Calu3 (cell line): ENCODE measurements at places on chromosomes 4 and X. TPM values are rescaled to one million over a fixed set of nuclear protein-coding genes. Genes with fewer than 3 reads are reported as not detected.

DNA sequence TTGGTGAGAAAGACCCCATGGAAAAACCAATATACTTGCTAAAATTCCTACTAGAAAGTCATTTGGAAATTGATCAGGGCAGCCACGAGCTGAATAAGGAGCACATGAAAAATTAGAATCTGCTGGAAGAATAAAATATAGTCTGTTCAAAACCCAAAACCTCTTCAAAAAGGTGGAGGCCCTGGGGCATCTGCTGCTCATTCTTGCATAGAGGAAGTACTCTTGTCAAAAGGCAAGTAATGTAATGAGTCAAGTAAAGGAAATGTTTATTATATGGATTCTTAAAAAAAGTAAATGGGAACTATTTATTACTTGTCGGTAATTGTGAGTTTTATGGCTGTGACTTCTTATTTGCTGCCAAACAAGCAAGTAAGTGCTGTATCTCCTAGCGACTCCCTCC is 109.5 kb downstream of the GK start:
- H3K27ac ChIP-seq: no peak overlapping the region
- no peaks in the 10 kb centered on the region for H3K27me3 ChIP-seq
- H3K4me3 ChIP-seq: no peak overlapping the region
- H3K36me3 ChIP-seq: no peaks in the 10 kb centered on the region

RAB33A gene
- total RNA-seq: not detected in 2 replicates

DNA sequence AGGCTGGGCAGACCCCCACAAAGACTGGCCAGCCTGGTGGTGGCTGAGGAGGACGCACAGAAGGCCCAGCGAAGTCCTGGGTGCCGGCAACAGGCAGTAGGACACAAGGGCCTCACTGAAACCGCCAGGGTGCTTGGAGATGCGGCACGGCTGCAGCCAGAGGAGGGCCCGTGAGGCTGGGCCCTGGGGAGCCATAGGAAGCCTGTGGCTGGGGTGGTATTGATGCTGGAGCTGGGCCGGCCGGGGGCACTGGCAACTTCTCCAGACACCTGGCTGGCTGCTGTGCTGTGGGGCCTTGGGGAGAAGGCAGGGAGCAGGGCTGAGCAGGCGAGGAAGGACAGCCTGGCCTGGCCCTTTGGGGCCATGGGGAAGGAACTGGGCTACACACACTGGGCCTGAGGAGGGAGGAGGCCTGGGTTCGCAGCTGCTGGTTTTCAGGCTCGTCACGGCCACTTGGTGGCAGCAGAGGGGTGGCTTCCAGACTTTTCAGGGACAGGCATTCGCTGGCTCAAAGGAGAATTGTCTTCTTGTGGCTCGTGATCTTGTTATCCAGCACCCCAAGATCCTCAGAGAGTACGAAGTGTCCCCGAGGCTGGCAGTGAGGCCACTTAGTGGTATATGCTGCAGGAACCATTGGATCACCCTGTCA is 37.2 kb downstream of the ATP2B3 start:
- H3K4me1 ChIP-seq: no peaks in the 10 kb centered on the region
- H3K27me3 ChIP-seq: peaks cover 98% of the 10 kb centered on the region

GRCh38 chr4:136390824-136391223 is 1141.5 kb downstream of the PCDH18 start:
- H3K4me3 ChIP-seq: no peak overlapping the region
- DNase-seq: no peak
- H3K27me3 ChIP-seq: no peaks in the 10 kb centered on the region
- H3K36me3 ChIP-seq: no peaks in the 10 kb centered on the region
- no peaks in the 10 kb centered on the region for H3K4me1 ChIP-seq
- H3K27ac ChIP-seq: no peak overlapping the region

- H3K27ac ChIP-seq: no peak overlapping the region
- H3K36me3 ChIP-seq: no peaks in the 10 kb centered on the region
- no peaks in the 10 kb centered on the region for H3K4me1 ChIP-seq
- H3K27me3 ChIP-seq: no peaks in the 10 kb centered on the region
Measured at GRCh38 chr4:25351777-25352416, 25.2 kb upstream of the ANAPC4 start.

PAQR3 gene
- 11.4 and 14.1 TPM in 2 replicates for total RNA-seq

XPNPEP2 gene
- total RNA-seq: not detected in 2 replicates

DNA sequence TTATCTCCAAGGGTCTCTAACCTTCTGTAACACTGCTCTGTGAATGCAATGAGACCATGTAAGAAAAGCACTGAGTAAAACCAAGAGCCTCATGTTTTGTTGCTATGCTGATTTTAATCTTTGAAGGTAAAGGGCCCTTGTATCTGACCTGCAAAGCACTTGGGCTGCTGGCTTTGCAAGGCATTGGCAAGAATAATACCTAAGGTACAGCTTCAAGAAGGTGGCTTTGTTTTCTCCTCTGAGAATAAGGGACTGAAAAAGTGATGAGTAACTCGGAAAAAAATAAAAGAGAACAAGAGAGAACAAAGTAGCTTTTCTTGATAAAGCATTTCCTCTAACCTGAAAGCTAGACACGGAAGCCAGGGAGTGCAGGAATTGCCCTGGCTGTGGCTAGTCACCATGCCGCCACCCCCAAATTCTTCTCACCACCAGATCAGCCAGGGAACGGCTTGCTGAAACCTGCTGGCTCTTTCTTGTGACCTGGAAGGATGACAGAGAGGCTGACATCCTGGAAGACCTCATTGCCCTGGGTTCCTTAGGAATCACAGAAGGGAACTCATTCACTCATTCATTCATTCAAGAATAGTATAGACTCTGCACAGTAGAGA is 41.8 kb upstream of the HS3ST1 start:
- peaks cover 20% of the 10 kb centered on the region for H3K36me3 ChIP-seq
- H3K27ac ChIP-seq: peak overlapping the region; percentile 80
- peaks cover 60% of the 10 kb centered on the region for H3K4me1 ChIP-seq
- DNase-seq: peak; percentile 58

GRCh38 chrX:72492499-72492898 is 80.1 kb downstream of the HDAC8 start:
- no peaks in the 10 kb centered on the region for H3K27me3 ChIP-seq
- DNase-seq: no peak
- H3K4me3 ChIP-seq: no peak overlapping the region

DNA sequence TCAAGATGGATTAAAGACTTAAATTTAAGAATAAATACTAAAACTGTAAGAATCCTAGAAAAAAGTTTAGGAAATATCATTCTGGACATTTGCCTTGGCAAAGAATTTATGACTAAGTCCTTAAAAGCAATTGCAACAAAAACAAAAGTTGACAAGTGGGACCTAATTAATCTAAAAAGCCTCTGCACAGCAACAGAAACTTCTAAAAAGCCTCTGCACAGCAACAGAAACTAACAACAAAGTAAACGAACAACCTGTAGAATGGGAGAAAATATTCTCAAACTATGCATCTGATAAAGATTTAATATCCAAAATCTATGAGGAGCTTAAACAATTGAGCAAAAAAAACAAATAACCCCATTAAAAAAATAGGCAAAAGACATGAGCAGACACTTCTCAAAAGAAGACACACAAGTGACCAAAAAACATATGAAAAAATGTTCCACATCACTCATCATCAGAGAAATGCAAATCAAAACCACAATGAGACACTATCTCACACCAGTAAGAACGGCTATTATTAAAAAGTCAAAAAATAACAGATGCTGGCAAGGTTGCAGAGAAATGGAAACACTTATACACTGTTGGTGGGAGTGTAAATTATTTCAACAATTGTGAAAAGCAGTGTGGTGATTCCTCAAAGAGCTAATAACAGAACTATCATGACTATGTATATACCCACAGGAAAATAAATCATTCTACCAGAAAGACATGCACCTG is 5.5 kb upstream of the OPRPN start:
- H3K27ac ChIP-seq: no peak overlapping the region
- H3K36me3 ChIP-seq: no peaks in the 10 kb centered on the region
- no peak for DNase-seq
- H3K27me3 ChIP-seq: no peaks in the 10 kb centered on the region
- H3K4me3 ChIP-seq: no peak overlapping the region
- no peaks in the 10 kb centered on the region for H3K4me1 ChIP-seq

GRCh38 chrX:110417128-110417527 is 58.5 kb downstream of the RTL9 start:
- peaks cover 23% of the 10 kb centered on the region for H3K4me1 ChIP-seq
- H3K36me3 ChIP-seq: no peaks in the 10 kb centered on the region
- H3K4me3 ChIP-seq: no peak overlapping the region
- no peak overlapping the region for H3K27ac ChIP-seq
- DNase-seq: no peak
- no peaks in the 10 kb centered on the region for H3K27me3 ChIP-seq

DNA sequence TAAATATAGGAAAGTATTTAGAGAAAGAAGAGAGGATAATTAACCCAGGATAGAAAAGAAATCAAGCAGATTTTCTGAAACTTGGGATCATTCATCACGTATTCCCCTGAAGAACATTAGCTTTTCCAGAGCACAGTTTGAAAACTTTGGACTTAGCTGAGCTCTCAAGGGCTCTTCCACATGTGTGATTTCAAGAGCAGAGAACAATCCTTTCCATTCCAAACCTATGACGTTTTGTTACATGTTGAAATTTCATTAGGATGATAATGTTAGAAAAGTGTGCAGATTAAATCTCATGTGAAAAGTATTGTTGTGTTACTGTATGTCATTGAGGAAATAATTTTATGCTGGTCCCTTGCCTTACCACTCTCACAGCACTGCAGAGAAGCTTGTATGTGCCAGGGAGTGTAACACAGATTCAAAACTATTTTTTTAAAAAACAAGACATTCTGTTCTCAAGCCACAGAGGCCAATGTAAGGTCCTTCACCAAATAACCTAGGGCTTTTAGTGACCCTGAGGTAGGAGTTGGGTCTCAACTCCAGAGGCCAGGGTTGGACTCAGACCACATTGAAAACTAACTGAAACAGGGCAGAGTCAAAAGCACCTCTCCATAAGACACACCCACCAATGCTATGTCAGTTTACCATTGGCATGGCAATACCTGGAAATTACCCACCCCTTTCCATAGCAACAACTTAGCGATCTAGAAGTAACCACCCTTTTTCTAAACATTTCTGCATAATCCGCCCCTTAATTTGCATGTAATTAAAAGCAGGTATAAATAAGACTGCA is 141.3 kb downstream of the ANXA5 start:
- no peak for DNase-seq
- no peaks in the 10 kb centered on the region for H3K36me3 ChIP-seq
- no peak overlapping the region for H3K27ac ChIP-seq

DNA sequence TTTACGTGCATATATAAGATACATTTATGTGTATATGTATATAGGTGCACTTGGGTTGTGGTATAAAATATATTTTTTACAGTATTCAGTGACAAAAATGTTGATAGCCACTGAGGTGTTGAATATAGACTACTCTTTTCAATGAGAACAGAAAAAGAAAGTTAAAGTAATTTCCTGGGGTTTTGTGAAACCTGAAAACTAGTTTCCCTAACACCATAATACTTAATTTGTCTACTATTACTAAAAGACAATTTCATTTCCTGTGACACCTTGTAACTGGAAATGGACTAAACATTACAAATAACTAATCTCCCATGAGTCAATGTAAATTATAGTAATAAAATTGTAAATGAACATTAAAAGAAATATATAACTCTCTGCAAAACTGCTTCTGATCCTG is 32.0 kb upstream of the MAP9 start:
- H3K36me3 ChIP-seq: no peaks in the 10 kb centered on the region
- H3K27ac ChIP-seq: no peak overlapping the region
- no peak overlapping the region for H3K4me3 ChIP-seq
- DNase-seq: no peak
- H3K4me1 ChIP-seq: no peaks in the 10 kb centered on the region
- H3K27me3 ChIP-seq: no peaks in the 10 kb centered on the region

DNA sequence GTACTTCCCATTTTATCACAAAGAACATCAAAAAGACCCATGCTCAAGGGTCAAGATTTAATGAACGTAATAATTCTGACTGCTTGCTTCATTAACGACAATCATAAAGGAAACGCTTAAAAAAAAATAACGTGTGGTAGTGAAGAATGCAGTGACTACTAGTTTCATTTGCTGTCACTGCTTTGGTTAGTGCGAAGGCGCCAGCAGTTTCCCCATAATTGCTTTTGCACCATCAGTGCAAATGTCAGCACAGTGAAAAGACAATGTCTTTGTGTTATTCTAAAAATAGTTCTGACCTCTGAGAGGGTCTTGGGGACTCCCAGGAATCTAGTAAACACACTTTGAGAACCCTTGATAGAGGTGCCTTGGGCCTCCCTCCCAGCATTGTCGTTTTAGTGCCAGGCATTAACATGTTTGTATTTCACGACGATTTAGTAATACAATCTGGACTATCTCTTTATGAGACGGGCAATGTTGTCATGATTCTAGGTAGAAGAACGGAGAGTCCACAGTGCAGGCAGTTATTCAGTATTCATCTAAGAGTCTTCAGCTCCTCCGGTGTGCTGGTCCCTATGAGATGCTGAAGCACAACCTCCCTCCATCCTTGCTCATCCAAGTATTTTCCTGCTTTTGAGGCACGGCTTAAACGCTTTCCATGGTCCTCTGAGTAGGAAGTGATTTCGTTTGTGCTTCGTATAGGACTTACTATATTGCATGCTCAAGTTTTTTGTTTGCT is 71.0 kb downstream of the AFF1 start:
- H3K36me3 ChIP-seq: peaks cover 24% of the 10 kb centered on the region
- peak overlapping the region; percentile 89 for H3K4me3 ChIP-seq
- peak overlapping the region; percentile 92 for H3K27ac ChIP-seq
- peaks cover 18% of the 10 kb centered on the region for H3K4me1 ChIP-seq

DNA sequence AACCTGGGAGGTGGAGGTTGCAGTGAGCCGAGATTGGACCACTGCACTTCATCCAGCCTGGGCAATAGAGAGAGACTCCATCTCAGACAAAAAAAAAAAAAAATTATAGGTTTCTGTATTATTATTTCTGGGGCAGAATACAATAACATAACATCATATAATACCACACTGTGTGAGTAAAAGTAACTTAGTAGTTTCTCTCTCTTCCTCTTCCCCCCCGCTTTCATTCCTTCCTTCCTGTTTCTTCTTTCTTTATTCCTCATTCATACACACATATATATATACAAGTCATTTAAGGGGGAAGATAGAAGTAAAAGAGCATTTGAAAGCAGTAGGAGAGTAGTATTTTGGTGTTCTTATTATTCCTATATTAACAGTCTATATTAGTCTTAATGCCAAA is 55.9 kb upstream of the FHDC1 start:
- H3K36me3 ChIP-seq: no peaks in the 10 kb centered on the region
- no peaks in the 10 kb centered on the region for H3K4me1 ChIP-seq
- no peaks in the 10 kb centered on the region for H3K27me3 ChIP-seq
- no peak overlapping the region for H3K27ac ChIP-seq
- no peak overlapping the region for H3K4me3 ChIP-seq
- no peak for DNase-seq
